MV-4-11 (cell line): ENCODE measurements at places on chromosomes 3 and 15.

DNA sequence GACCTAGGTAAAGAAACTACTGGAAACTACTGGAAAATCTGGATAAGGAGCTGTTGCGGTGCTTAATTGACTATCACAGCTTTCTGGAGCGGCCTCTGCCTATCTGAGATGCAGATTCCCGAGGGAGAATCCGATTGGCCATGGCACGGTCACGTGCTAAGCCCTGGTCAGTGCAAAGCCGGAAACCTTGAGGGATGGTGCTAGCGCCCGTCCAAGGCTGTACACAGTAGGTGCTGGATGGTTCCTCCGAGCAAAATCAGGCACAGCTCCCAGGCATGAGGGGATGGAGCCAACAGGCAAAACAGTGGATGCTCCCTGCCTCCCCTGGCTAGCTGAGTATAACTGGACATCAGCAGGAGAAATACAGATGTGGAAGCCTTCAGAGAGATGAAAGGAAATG, 238.7 kb upstream of the HES1 start:
- DNase-seq = no peak

- no peak for DNase-seq
Measured at GRCh38 chr3:98555025-98555379, 23.2 kb downstream of the GPR15 start.

DNA sequence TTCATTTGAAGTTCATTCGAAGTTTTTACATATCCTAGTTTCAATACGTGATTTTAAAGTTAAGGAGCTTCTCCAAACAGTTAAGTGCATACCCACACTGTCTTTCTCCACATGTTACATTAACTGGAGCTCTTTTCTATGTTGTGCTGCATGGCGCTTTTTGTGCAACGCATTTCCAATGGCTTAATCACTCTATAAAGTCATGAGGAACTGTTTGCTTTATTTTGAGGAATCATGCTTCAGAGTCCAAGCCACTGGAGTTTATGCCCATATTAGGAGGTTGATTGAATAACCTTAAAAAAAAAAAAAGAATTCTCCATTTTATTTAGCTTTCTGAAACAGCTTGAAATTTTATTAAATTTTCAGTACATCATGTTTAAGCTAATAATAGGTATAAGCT, 109.4 kb upstream of the MBNL1 start:
- no peak for DNase-seq

DNA sequence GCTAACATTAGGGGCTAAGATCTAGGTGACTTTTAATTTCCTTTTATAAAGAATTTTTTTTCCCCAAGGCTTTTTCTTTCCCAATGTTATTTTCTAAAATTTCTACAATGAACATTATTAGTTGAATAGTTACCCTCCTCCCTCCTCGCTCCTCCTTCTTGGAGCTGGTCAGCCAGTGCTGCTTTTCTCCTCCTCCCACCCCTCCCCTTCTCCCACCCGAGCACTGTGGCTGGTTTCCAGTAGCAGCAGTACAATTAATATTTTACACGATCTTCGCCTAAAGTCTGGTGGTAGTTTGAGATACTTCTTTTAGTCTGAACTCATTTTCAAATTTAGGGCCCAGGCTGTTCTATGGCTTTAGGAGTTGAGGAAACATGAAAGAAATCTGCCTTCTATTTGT, 41.6 kb downstream of the EEFSEC start:
- no peak for DNase-seq

- DNase-seq = no peak
Measured at GRCh38 chr3:165404357-165405027, 208.3 kb upstream of the SLITRK3 start.

DNA sequence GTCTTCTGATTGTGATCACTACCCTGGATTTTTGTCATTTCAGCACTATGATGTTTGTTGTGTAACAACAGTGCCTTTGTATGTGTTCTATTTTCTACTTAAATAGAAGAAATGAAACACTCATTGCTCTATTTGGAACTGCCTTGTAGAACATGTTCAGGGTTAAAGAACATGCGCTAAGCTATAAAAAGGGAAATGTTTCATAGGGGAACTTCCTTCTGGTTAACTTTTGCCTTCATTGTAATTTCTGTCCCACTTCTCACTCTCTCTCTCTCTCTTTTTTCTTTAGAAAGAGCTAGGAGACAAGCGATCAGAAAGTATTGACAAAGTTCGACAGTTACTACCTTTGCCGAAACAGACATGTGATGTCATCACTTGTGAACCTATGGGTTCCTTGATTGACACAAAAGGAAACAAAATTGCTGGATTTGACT, at the start of gene P2RY12:
Gene P2RY12 (minus strand): TSS at position 13 of the 434 bp plus-strand sequence. CDS start 45,908 bp downstream, outside the sequence.
- peak; percentile 94 for DNase-seq

- peak; percentile 77 for DNase-seq
Measured at GRCh38 chr15:67242708-67243111, 11.8 kb downstream of the AAGAB start.

DNA sequence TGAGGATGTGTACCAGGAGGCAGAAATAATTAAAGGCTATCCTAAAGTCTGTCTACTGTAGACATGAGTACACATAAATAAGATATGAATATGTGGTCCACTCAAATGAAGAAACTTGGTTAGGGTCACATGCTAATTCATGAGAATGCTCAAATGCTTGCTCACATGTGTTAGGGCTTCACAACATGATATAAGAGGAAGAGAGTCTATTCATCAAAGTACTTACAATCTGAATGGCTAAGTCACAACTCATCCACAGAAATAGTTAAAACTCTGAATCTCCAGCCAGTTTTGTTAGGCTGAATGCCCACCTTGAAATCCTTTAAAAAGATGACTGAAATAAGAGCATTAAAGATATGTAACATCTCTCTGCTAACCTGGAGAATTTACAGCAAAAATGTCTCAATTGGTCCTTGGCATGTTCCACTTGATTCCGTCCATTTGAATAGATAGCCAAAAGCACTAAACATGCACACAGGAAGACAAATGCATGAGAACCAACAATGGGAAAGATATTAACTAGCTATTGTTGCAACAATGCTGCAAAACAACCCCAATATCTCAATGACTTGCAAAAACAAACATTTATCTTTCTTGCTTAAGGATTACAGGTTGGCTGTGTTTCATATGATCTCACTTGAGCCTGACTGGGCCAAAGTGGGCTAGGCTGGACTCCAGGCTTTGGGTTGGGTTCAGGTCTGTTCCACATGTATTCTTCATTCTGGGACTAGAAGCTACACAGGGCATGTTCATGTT, 10.6 kb upstream of the TBC1D5 start:
- no peak for DNase-seq
